Stimulated activated CD8-positive, alpha-beta memory T cell treated with anti-CD3 and anti-CD28 coated beads, Interleukin-12 subunit alpha, Interleukin-12 subunit beta, amount 100 ng/mL, for 4 hours (primary cell): ENCODE measurements at places on chromosomes 1 and 21.

- DNase-seq, result no peak
Observed at GRCh38 chr1:223738465-223739365, 26.4 kb downstream of the CAPN2 start.

GRCh38 chr1:172719694-172720138, 60.8 kb downstream of the FASLG start:
- DNase-seq, result no peak

DNA sequence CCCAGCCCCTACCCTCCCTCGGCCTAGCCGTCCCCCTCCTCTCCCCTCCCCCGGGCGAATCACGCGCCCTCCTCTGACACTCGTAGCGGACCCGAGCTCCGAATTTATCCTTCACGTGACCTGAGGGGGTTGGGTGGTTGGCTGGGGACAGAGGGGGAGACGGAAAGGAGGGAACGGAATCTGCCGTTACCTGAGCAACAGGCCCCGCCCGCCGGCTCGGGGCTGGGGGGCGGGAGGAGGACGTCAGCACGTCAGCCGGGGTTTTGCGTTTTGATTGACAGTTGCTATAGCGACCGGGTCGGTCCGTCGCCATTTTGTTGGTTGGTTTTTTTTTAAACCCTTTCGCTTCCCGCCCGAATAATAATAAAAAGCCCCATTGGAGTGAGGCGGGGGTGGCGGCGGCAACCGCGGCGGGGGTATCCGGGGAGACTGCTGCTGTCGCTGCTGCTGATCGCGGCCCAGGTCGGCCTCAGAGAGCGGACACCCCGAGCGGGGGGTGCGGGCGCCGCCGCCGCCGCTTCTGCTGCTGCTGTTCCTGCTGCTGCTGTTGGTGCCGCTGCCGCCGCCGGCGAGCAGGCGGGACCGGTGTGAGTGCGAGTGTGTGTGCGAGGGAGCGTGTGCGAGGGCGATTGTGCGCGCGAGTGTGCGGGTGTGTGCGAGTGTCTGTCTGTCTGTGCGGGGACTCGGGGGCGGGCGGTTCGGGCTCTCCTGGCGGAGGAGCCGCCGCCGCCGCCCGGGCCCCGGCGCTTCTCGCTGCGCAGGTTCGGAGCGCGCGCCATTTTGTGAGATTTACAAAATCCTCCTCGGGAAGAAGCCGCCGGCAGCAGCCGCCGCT, at the start of gene DYRK1A:
Gene DYRK1A (plus strand): TSS at position 292 of the 835 bp plus-strand sequence. CDS start 53,602 bp downstream, outside the sequence.
- DNase-seq, result peak; percentile 98

GRCh38 chr1:51736702-51737101, 119.8 kb downstream of the OSBPL9 start:
- DNase-seq, result no peak

- DNase-seq, result no peak
Observed at GRCh38 chr1:201137579-201138310, 10.8 kb upstream of the ASCL5 start.

- DNase-seq, result no peak
Observed at GRCh38 chr1:24874611-24875234, 55.4 kb downstream of the RUNX3 start.

- no peak for DNase-seq
Observed at GRCh38 chr1:20371411-20371810, 80.7 kb downstream of the VWA5B1 start.

GRCh38 chr1:174013864-174014418, 8.2 kb downstream of the RC3H1 start:
- no peak for DNase-seq

GRCh38 chr21:41098076-41098475, 69.9 kb upstream of the BACE2 start:
- no peak for DNase-seq

DNA sequence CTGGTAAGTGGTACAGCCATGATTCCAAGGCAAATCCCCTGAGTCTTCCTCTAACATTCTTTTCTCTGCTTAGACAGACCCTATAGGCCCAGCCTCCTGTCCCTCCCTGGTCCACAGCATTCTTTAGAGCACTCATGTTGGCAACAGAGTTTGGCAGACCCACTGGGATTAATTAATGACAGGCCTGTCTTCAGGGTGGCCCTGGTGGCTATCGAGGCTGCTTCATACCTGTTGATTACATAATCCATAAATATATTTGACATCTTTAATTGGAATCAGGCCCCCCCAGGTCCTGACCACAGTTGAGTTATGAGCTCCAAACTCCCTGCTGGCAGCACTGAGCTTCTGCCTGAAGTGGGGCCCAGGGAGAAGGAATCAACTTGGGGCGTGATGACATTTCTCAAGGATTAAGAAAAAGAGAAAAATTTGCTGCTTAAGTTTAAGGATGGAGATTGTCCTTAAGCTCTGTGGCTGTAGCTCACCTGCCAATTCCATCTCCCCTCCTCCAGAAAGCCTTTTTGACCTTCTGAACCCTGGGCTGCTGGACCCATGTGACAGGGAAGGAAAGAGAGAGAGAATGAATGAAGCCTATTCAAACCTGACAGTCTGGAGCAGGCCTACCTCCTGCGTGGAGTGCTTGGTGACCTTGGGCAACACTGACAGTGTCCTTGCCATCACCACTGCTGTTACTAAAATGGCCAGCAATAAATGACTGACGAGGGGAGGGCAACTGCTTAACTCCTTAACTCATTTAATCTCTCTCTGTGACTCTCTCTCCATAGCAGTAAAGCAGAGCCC, 156.6 kb downstream of the TRABD2B start:
- no peak for DNase-seq

- DNase-seq, result no peak
Observed at GRCh38 chr1:8025061-8025670, 943 bp downstream of the ERRFI1 start.

GRCh38 chr1:215539803-215540570, 27.1 kb upstream of the KCTD3 start:
- DNase-seq, result no peak

GRCh38 chr1:241808265-241808664, 39.7 kb upstream of the EXO1 start:
- DNase-seq, result no peak

DNA sequence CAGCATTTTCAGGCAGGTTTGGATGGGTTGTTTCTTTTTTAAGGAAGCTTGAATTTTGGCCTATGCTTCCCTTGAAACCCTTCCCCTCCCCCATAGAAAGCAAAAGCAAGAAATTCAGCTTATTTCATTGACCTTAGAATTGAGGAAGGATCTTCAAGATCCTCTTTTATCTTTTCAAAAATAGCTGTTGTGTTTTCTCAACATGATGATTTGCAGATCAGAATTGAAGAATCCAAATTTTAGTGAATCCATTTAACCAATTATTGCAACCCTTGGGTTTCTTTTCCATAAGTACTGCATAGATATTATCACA, 73.7 kb downstream of the LRRC8C start:
- no peak for DNase-seq

GRCh38 chr1:19738076-19738475, 61.6 kb downstream of the TMCO4 start:
- DNase-seq, result no peak

GRCh38 chr1:232459826-232460225, 170.1 kb downstream of the SIPA1L2 start:
- no peak for DNase-seq
